GM13977 (cell line): ENCODE measurements at places on chromosomes 12 and 14.
A peak's percentile ranks its signal among the peaks of the same experiment; 100 is the strongest.

DNA sequence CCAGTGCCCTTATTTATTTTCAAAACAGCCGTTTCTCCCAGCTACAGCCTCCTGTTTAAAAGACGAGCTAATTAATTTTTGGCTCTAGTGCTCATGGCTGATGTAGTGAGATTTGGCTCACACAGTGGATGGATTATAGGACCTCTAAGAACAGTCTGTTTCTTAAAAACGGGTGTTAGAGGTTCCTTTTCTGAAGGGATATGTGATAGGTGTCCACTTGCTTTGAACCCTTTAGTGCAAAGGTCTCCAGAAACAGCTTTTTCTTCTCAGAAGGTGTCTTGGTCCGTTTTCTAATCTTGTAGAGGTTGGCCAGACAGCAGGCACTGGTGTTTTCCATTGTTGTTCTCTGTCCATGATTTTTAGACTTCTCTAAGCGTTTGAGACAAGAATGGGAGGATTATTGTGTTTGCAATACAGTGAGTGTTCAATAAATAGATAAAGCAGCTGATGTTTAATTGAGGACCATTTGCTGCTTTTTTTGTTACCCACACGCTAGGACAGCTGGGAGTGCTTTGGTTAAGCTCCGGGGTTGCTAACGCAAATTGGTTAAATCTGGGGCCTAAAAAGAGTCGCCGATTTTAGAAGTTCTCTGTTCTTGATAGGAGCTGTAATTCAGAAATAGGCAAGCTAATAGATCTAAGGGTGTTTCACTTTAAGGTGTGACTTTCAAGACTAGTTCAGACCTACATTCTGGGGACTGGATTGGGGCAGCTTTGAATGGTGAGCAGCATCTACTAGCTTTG is 1.0 kb downstream of the BORCS5 start:
- DNase-seq = peak; percentile 47

- DNase-seq = no peak
Observed at GRCh38 chr14:78970677-78971076, 800.5 kb downstream of the NRXN3 start.

DNA sequence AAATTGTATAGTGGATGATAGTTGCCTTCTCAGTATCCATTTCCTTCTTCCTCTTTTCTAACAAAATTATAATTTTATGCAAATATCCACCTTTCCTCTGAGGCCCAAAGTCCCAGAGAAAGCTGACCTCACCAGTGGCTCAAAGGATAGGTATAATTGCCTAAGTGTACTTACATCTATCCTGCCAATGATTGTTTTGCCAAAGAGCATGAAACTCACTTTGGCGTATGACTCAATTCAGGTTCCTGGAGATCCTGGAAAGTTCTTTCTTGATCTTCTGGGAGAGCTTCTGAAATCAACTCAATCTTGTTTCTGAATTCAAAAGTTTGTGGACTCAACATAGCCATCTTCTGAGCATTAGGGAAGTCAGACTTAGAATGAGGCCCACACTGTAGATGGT is 10.5 kb upstream of the RBM25 start:
- DNase-seq = no peak

DNA sequence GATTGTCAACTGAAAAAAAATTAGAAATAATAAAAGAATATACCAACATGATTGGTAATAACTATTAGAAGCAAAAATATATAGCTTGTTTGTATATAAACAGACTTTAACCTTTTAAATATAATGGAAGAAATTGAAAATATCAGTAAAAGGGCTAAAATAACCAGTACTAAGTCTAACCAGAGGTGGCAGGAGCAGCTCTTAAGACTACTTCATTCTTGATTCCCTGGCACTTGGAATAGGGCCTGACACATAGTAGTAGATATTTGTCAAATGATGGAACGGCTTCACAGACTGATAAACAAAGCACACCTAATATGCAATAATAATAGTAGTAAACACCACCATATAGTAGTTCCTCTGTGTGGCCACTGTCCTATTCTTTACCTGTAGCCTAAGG is 9.4 kb downstream of the TMEM63C start:
- DNase-seq = no peak

DNA sequence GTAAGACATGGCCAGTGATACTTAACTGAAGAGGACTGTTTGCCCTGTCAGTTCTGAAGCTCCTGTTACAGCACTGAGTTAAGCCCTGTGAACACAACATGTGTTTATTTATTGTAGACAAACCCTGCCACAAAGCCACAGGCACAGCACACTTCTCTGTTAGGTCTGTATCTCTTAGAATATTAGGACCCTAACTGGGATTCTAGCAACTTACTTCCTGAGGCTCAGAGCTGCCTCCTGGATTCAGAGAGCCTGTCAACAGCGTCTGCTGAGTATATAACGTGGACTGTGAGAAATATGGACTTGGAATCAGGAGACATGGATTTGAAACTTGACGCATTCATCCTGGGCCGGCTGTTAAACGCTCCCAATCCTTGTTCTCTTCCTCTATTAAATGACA is 135.0 kb upstream of the HIF1A start:
- no peak for DNase-seq

DNA sequence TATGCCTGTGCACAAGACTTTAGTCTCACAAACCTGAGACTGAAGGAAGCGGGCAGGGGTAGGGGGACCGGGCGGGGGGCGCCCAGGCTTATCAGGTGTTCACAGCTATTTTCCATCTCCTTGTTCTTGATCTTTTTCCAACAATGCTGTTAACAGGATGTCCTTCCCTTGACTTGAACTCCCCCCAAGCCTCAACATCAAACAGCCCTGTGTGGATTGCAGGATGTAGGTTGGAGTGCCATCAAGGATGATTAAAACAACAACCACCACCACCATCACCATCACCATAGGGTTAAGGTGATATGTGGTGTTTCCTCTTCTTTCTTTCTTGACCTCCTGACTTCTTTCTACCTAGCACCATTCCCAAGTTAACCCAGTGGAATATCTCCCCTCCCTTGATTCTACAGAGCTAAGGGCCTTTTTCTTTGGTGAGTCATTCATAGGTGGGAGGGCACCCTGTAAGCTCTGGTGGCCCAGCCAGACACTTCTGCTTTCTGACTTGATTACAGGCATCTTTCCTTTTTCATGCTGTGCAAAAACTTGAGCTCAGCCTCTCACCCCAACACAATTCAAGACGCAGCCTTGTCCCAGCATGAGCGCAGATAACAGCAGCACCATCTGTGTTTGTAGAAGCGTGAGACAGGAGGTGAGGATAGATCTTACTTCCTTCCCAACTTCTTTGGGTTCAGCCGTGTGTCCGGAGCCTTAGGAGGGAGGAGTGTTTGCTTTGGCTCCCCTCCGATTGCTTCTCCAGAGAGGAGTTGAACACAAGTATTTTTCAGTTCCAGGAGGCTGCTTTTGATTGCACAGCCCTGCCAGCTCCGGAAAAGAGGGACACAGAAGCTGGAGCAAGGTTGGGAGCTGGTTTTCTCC is 26.8 kb downstream of the FLVCR2 start:
- DNase-seq = no peak

GRCh38 chr12:117408161-117408791 is 46.9 kb upstream of the NOS1 start:
- DNase-seq = no peak

DNA sequence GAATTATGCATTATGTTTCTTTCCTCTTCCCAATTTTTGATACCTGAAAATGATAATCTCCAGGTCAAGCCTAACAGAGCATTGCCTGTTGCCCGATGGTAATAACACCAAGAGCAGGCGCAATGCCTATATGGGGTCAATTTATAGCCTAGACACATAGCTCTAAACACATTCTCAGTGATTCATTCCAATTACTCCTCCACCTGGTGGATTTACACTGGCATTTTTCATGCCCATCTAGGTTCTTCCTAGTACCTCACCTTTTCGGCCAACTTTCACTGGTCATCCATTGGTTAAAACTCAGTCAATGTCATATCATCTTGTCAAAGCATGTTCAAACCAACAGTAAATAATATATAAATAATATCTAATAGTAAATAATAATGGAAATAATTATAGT is 53.1 kb downstream of the EIF2S3B start:
- DNase-seq = no peak
